ENCODE measurements at places on chromosomes 16 and 17.

DNA sequence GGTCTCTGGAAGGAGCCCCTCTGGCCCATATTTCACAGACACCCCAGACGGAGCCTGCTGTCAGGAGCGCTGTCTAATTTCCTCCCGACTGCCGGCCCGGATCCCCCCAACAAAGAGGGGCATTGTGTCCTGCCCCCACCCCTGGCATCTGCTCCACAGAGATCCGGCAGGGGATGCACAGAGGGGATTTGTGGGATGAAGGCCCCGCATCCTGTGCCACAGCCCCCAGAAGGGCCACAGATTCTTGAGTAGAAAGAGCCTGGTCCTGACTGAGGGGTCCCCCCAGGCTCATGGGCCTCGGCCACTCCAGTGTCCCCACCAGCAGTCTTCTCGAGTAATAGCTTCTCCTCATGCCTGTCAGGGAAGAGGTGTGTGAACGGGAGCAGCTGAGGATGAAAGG, 29.5 kb downstream of the MEOX1 start:
- no peak for DNase-seq

DNA sequence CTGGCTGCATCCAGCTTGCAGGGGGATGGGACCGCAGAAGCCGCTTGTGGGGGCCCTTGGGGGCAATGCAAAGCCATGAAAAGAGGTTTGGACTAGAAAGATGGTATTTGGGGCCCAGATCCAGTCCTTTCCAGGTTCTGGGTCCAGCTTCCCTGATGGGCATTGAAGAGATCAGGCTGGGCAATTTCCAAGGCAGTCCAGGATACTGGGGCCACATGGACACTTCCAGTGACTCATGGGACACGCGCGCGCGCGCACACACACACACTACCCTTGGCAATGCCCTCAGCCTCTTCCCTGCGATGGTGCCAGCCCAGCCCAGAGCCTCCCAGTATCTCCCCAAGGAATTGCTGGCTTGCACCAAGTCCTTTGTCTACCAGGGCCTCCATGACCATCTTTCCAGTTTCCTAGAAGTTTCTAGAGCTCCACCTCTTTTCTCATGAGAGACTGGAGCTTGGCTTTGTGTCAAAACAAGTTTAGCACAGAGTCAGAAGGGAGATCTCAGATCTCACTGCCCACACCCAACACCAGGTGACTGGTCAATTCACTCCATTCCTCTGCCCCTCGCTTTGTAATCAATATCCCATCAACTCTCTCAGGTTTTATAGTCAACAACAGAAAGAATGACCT, 44.3 kb downstream of the WNT3 start:
- no peak for DNase-seq

DNA sequence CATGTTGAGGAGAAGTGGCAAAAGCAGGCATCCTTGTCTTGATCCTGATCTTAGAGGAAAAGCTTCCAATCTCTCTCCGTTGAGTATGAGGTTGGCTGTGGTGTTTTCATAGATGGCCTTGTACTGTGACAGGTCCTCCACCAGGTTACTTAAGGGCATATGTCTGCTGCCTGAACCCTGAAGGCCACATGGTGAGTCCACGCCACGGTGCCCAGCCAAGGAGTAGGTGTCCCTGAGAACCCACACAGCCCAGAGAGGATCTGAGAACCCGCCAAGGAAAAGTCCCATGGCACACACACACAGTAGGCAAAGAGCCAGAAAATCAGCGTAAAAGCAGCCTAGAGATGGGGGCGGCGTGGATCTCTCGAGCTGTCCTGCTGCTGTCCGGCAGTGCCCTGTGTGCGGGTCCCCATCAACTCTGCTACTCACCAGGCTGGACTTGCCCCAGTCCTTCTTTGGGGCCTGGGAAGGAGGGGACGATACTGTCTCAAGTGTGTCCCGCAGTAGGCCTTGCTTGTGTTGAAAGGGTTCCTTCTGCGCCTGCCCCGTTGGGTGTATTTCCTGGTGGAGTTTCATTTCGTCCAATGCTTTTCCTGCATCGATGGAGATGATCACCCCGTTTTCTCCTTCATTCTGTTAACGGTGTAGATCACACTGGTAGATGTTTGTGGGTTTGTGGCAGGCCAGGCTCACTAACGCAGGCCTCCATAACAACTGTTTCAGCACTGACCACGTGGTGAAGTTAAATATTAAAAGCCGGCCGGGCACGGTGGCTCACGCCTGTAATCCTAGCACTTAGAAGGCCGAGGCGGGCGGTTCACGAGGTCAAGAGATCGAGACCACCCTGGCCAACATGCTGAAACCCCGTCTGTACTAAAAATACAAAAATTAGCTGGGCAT, 90.8 kb upstream of the DNAH17 start:
- DNase-seq, result no peak

DNA sequence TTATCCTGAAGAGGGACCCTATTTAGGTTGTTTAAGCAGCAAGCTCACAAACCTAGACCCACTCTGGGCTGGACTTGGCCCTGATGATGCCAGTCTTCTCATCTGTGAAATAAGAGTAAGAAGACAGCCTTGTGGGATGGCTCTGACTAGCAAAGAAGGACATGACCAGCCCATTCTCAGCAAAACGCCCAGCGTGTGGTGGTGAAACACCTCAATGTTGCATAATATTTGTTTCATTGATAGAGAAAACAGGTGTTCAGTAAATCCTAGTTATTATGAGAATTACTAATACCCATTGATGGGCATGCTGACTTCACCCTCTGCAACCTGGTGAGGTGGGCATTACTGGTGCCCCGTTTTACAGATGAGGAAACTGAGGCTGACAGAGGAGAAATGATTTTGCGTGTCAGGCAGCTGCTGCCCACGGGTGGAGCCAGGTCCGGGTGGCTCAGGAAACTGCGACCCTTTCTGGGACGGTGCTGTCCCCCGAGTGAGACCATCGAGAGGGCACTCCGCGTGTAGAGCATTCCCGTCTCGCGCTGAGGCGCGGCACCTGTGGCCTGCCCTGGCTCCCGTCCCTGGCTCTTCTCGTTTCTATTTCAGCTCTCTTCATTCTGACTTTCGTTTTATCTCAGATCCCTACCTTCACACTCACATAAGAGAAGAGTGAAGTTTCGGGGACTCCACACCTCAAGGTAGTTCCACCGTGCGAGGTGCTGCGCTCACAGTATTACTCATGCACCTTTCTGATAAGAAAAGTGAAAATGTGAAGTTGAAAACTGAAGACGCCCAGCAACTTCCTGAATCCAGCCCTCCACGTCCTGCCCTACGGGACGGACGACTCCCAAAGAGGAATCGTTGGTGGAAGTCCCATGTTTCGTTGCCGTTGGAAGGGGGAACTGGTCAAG, 48.5 kb downstream of the IRF8 start:
- DNase-seq, result no peak

GRCh38 chr16:54048586-54049495, 237.7 kb downstream of the IRX3 start:
- DNase-seq, result no peak

GRCh38 chr17:37607637-37608331, 1.4 kb downstream of the SYNRG start:
- DNase-seq, result no peak

- no peak for DNase-seq
These were observed at the start of gene NPB for GRCh38 chr17:81902023-81902652. Gene NPB (plus strand): TSS chr17:81902238. CDS start chr17:81902278, 40 bp downstream.

DNA sequence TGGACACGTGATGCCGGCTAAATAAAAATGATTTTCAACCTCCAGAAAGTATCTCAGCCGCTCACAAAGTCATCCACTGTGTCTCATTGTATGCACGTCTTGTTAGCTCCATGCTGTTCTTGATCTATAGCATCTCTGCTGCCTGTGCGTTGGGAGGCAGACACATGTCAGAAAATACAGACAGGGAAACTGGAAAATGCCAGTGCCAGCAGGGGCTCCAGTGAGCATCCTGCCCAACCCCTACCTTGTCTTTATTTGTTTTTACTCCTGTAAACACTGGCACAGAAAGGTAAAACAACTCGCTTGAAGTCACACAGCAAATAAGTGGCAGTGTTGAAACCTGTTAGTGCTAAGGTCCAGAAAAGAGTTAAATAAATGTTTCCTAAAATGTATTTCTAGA, 208.1 kb upstream of the ASIC2 start:
- DNase-seq, result no peak

DNA sequence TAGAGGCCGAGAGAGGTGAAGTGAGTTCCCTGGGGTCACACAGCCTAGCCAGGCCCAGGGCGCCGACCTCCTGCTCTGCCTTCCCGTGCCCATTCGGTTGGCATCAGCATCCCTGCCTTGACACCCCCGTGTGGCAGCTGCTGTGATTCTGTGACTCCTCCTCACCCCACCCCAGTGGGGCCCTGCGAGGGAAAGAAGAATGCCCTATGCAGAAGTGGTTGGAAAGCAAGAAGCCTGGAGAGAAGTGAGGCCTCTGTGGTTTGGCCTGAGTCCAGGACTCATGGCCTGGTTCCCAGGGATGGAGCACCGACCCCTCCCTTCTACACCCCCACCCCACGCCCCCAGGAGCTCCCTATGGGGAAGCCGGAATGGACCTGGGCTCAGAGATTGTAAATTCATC, 296.2 kb downstream of the SEC14L1 start:
- DNase-seq, result no peak

DNA sequence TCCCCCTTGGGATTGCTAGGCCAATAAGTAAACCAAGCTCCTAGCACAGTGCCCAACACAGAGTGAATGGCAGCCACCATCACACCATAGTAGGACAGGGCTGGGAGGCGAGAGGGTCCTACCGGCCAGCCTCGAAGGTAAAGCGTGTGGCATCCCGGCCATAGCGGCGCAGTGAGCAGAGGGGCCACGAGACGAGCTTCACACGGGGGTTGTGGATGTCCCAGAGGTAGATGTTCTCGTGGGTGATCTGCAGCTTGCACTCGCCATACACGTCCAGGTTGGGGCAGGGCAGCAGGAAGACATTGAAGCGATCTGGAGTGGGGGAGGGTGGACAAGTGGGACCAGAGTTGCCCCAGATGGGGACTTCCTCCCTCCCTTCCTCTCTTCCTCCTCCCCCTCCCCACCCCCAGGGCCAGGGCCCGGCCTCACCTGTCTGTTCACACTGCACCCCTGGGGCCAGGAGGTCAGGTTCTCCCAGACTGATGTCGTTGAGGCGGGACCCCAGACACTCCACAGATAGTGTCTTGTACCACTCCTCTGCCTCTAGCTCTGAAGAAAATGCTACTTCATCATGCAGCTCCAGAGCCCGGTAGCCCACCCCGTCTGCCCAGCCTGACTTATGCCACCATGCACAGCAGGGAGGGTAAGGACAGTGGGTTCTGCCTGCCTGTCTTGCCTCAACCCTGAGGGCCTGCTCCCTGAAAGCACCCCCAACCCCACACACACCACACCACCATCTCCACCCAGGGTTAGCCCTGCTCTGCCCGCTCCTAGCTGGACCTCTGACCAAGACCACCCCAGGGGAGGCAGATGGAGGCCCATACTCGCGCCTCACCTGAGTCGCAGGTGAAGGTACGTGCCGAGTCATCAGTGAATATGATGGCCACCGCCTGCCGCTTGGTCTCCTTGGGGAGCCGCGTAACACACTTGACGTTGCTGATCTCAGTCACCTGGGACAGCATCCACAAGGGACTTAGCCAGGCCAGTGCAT, 11.3 kb downstream of the DOK4 start:
- DNase-seq, result no peak

DNA sequence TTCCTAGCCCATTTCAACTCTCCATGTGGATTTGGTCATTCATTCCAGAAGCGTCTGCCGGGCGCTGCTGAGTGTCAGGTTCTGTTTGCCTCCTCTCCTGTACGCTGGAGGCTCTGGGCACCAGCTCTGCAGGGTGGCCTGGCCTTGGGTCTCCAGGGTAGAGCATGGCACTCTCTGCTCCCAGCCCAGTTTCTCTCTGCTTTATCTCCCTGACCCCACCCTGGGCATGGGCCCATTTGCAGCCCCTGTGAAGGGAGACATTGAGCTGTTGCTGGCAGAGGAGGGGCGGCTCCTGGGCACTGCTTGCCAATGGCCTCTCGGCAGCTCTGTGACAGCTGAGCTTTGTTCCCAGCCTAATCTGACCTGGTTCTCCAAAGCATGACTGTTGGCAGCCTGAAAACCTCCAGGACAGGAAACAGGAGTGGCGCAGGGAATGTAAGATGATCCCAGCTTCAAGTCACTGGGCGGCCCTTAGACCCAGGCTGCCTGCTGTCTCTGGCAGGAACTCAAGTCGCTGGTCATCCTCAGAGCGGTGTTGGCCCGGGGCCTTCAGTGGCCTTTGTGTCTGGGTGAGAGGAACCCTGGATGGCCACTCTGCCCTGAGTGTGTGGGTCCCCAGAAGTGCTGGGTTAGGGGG, 146.8 kb downstream of the SEC14L1 start:
- DNase-seq, result no peak

DNA sequence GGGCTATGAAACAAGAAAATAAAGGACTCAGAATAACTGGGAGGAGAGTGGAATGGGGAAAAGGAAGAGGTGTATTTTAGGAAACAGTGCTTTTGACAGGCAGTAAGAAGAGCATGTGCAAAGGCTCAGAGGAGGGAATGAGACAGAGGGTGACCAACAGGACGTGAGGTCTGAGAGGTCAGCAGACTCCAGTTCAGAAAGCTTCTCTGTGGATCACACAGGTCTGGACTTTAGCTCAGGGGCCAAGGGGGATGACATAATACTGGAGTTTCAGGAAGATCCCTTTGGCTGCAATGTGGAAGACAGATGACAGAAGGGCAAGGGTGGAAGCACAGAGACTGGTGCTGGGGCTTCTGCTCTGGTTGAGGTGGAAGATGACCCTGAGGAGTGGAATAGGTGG, 489.9 kb upstream of the CDH5 start:
- DNase-seq, result no peak

DNA sequence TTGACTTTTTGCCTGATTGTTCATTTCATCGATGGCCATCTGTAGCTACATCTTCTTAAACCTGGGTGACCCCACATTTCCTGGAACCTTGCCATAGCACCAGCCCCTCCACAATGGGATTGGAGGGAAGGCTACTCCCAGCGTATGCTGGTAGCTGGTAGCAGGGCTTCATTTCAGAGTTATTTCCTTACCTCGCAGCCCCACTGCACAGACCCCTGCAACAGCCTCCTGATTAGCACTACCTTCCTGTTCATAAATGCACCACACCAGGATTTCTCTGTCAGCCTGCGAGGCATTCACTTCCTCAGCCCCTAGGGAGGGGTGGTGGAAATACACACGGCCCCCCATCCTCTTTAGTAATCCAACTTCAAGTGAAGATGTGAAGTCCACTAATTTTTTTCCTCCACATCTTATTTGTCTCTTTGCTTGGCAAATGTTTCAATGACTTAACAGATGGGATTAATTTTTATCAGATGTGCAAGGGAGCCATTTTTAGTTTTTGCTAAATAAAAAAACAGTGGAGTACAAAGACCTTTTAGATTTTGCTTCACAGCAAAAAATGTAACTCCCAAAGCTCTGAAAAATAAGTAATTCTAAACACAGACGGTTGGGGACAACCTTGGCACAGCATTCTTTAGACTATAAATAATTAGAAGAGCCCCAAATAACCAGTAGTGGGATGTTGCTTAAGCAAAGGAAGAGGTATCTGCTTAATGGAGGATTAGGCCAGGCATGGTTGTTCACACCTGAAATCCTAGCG, 76.6 kb downstream of the CLEC16A start:
- DNase-seq, result no peak

GRCh38 chr17:76871668-76872067, 3.5 kb downstream of the MGAT5B start:
- no peak for DNase-seq

- no peak for DNase-seq
These were observed 401 bp downstream of the ARL16 start for GRCh38 chr17:81683208-81683583.

Data from glomerular endothelial cell (primary cell).